Kasumi-1 (cell line): ENCODE measurements at places on chromosomes 6 and 20.

DNA sequence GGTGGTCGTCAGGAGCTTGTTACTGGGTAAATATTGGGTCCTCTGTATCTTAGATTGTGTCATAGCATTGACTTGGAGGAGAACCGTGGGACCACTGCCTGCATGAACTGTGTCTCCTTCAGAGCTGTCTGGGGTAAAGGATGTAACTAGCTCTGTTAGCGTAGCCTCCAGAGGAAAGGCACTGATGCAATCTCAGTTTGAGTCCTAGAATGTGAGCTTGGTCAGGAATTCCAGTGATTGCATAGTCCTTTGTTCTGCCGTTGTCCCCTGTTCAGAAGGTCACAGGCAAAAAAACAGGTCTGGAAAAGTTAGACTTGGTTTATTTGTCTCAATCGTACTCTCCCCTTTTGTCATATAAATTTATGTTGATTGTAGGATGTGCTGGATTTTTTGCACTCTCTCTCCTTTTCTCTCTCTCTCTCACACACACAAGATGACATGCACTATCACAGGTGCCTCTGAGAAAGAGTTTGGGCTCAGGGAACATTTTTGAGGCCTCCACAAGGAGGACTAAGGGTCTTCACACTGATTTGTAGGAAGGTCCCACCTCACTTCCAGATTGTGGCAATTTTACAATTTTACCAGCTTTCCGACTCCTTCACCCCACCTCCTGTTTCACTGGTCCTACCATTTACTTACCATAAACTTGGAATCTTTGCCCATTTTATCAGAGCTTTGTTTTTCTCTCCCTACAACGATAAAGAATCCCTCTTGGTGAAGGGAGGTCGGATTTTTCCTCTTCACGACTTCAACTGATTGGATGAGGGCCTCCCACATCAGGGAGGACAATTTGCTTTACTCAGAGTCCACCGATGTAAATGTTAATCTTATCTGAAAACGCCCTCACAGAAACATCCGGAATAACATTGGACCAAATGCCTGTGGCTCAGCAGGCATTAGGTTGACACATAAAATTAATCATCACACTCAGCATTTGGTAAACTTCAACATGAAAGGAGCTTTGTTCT is 7.0 kb upstream of the DACT2 start:
- DNase-seq: no peak

GRCh38 chr6:12385316-12385715 is 95.2 kb downstream of the EDN1 start:
- no peak for DNase-seq

DNA sequence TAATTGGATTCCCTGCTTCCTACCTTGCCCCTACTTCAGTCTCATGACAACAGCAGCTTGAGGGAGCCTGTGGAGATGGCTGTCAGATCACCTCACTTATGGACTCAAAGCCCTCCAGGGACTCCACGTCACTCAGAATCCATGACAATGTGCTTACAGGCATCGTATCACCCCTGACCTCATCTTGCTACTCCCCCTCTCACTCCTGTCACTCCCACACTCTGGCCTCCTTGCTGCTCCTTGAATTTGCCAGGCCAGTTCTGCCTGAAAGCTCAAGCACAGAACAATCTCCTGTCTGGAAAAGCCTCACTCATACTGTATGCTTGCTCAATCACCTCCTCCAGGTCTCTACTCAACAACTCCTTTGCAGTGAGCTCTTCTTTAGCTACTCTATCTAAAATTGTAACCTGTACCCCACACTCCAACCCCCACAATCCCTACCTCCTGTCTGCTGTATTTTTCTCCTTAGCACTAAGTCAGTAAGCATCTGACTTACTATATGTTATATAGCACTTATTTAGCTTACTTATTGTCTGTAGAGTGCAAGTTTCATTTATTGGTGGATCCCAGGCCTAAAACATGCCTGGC is 10.7 kb upstream of the GSTA4 start:
- no peak for DNase-seq

DNA sequence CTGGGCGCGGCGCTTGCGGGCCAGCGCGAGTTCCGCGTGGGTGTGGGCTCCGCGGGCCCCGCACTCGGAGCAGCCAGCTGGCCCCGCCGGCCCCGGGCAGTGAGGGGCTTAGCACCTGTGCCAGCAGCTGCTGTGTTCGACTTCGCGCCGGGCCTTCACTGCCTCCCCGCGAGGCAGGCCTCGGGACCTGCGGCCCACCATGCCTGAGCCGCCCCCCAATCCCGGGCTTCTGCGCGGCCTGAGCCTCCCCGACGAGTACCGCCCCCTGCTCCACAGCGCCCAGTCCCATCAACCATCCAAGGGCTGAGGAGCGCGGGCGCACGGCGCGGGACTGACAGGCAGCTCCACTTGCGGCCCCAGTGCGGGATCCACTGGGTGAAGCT is 36.2 kb downstream of the RIOK1 start:
- DNase-seq: no peak

- no peak for DNase-seq
These were observed 234.5 kb upstream of the PRDM1 start for GRCh38 chr6:105851606-105852005.

DNA sequence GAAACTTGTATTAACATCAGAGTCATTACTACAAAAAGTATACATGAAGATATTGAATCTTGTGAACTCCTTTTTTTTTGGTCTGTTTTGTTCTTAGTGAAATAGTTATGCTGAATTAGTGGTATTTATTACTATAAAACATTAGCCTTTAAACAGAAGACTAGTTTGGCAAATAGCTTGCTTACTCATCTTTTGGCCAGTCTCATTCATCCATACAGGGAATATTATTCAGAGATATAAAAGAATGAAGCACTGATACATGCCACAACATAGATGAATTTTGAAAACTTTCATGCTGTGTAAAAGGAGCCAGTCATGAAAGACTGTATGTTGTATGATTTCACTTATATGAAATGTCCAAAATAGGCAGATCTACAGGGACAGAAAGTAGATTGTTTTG is 205.9 kb downstream of the ZFAND3 start:
- no peak for DNase-seq

DNA sequence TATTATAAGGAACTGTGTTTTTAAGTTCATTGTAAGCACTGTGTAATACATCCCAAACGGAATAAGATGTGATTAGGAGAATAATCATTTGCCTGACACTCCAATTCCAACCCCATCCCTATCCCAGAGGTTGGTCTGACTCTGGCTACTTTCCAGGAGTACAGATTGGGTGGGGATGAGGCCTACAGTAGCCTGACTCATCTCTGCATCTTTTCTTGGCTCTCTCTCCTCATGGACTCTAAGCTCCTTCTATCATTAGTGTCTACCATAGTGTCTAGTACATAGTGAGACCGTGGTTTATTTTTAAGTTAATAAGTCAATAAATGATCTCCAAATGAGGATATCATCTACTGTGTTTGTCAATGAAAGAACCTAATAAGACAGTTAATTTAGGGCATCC is 92.2 kb upstream of the CNKSR3 start:
- DNase-seq: no peak

- no peak for DNase-seq
These were observed 958 bp upstream of the ATP5F1E start for GRCh38 chr20:59033093-59033492.
